ENCODE measurements at places on chromosomes 1 and 21. TPM values are rescaled to one million over a fixed set of nuclear protein-coding genes. Genes with fewer than 3 reads are reported as not detected.

Gene MSH4
- 0.16 TPM for total RNA-seq

Gene CDK11B
- 10.5 TPM for total RNA-seq

Gene AGT
- total RNA-seq, result 1.1 TPM

Gene CLIC6
- 0.18 TPM for total RNA-seq

Gene SESN2
- total RNA-seq, result 33.2 TPM

DNA sequence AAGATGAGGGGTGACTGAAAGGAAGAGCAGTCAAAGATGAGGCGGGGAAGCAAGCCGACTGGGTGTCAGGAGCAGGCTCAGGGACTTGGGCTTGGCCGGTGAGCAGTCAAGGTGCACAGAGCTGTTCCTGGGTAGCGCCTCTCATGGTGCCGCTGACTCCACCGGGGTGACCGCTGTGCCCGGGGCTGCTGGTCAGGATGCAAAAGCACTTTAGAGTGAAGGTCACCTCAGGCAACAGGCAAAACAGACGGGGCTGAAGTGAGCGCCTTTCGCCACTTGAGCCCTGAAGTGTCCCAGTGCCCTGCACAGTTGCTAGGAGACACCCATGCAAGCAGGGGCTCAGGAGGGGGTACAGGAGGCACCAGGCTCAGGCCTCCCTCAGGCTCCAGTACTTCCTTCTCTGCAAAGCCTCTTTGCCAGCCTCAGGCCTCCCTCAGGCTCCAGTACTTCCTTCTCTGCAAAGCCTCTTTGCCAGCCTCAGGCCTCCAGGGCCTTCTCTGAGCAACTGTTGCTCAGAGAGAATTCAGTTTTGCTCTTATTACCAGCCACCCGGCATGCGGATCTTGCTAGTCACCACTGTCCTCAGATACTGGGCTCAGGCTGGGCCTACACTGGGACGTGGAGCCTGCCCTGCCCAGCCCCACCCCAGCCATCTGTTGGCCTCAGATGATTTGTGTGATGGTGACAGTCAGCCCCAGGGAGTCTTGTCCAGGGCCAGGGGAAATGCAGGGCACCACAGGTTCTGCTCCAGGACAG lies 99.7 kb upstream of the IRF2BP2 start:
- no peak for DNase-seq

- no peak for DNase-seq
These were observed 14.1 kb upstream of the RNF223 start for GRCh38 chr1:1088029-1088800.

- peak; percentile 37 for DNase-seq
These were observed 5.0 kb upstream of the ARL8A start for GRCh38 chr1:202149566-202149965.

DNA sequence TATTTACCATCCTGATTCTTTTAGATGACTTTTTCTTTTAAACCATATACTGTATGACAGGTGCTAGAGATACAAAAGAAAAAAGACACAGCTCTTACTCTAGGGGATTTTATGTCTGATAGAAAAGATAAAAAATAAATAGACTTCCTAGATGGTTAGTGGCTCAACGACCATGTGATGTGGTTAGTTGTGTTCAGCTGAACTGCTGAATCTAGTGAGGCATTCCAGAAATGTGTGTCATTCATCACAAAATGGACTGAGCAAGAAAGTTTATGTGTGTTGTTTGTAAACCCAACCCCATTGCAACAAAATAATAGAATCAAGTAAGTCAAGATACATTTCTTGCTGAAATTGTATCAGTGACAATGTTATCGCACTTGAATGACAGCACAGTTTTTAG lies 205.8 kb upstream of the LYPLAL1 start:
- DNase-seq, result peak; percentile 12

- DNase-seq, result peak; percentile 32
These were observed 114.5 kb upstream of the C1orf21 start for GRCh38 chr1:184272175-184272866.

GRCh38 chr1:172719694-172720138 lies 60.8 kb downstream of the FASLG start:
- peak; percentile 71 for DNase-seq

- no peak for DNase-seq
These were observed 87.3 kb upstream of the IFFO2 start for GRCh38 chr1:19043579-19044443.

- DNase-seq, result no peak
These were observed 392.5 kb upstream of the PTBP2 start for GRCh38 chr1:96329121-96329520.

GRCh38 chr1:184164536-184164935 lies 113.0 kb downstream of the TSEN15 start:
- DNase-seq, result no peak

Measured in fibroblast of the aortic adventitia (primary cell).